ENCODE measurements at places on chromosomes 11 and 22. TPM values are rescaled to one million over a fixed set of nuclear protein-coding genes. Genes with fewer than 3 reads are reported as not detected.

The COA4 gene
- total RNA-seq, result 41.6 TPM

The KAT5 gene
- 82.6 TPM for total RNA-seq

The KRTAP5-8 gene
- not detected for total RNA-seq

The TRIM6 gene
- 3.7 TPM for total RNA-seq
